Hepatocyte (in vitro differentiated cells): ENCODE measurements at places on chromosomes 6 and 20. TPM values are rescaled to one million over a fixed set of nuclear protein-coding genes. Genes with fewer than 3 reads are reported as not detected.

DNA sequence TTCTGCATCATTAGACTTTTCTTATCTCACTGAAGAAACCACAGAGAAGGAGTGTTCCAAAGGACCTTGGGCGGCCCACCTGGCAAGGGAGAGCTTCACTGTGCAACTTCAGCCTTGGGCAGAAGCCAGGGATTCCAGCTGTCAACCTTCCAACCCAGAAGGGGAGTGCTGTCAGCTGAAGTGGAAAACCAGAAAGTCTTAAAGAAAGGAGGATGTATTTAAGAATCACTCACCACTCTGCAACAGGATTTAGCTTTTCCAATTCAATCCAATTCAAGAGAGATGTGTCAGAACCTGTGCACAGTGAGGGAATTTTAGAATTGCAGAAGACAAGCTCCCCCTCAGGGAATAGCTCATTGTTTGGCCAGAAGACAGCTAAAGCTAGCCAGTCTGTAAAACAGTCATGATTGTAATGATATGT lies 553.7 kb downstream of the CD83 start:
- no peak for DNase-seq

DNA sequence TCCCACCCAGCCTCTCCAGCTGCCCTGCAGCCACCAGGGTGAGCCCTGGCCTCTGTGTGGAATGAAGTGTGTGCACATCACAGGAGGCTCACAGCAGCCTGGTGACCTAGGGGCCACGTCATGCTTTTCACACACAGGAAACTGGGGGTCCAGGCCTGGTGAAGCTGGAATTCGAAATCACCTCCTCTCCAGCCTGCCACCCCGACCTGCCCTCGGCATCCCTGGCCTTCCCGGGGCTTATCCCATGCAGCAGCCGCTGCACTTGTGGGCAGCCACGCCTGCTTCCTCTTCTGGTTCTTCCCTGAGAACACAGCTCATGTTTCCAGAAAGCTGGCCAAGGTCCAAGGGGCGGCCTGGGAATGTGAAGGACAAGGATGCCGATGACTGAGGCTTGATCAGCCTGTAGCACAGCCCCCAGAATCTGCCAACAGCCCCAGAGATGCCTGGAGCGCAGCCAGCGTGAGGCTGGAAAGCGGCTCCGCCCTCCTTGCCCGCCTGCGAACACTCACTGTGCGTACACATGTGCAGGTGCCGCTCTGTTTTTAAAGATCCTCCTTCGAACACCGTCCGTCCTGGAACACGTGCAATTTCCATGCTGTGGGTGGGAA lies 4.2 kb upstream of the NTSR1 start:
- DNase-seq = peak; percentile 87

DNA sequence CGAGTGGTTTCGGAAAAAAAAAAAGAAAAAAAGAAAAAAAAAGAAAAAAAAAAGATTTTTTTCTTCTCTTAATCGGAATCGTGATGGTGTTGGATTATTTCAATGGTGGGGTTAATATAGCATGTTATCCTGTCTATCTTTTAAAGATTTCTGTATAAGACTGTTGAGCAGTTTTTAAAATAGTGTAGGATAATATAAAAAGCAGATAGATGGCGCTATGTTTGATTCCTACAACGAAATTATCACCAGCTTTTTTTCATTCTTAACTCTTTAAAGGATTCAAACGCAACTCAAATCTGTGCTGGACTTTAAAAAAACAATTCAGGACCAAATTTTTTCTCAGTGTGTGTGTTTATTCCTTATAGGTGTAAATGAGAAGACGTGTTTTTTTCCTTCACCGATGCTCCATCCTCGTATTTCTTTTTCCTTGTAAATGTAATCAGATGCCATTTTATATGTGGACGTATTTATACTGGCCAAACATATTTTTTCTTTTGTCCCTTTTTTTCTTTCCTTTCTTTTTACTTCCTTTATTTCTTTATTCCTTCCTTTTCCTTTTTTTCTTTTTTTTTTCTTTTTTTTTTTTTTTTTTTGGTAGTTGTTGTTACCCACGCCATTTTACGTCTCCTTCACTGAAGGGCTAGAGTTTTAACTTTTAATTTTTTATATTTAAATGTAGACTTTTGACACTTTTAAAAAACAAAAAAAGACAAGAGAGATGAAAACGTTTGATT lies 3.6 kb downstream of the SOX4 start:
- peak; percentile 57 for DNase-seq

GRCh38 chr6:84771756-84772356 lies 7.5 kb upstream of the TBX18 start:
- DNase-seq = no peak

DNA sequence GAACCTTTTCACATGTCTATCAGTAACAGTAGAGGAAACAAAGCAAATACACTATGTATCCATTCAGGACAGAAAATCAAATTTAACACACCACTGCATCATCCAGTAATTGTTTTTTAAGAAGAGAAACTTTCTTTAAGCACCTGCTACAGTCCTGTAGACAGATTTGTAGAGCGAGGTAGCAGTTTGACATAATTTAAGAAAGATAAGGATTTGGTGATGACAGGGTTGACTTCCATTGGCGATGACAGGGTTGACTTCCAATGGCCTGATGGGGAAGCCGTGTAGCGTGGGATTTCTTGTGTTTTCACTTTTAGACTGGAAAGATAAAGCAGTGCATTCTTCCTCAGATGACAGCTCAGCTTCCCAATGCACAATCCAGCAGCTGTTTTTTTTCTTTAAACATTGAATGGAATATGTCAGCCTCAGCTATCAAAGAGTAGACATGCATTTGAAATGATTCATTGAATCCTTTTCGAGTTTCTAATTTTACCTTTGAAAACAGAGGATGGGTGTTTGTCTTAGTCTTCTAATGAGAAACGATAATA lies 68.5 kb downstream of the ECT2L start:
- no peak for DNase-seq

- DNase-seq = no peak
Measured at GRCh38 chr20:47778398-47779354, 6.6 kb downstream of the SULF2 start.

DNA sequence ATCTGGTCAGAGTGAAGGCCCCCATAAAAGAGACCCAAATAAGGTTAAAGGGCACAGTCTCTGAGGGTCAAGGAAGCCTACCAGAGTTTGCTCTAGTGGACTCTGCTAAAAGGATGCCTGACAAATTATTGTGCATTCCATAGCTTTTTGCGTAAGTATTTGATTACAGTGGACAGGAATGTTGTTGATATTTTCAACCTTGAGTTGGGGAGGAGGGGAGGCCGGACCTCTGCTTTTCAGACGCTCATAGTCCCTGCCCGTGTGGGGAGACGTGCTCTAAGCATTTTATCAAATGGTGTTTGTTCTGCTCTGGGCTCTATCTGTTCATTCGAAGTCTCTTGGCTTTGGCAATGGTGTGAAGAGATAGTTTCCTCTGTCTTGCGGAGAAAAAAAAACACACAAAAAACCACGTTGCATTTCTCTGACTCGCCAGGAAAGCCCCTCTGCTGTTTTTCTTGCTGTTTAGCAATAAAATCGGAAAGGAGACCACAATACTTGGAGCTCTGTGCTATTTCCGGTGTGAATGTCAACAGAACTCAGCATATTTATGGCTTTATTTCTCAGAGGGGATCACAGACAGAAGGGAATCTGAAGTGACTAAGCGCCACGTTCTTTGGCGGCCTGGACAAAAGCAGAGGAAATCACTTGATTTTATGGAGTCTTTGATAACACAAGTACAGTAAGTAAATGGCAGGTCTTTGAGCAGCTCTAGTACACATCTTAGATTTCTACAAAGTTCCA lies 159.8 kb downstream of the ZFP64 start:
- DNase-seq = peak; percentile 68

DNA sequence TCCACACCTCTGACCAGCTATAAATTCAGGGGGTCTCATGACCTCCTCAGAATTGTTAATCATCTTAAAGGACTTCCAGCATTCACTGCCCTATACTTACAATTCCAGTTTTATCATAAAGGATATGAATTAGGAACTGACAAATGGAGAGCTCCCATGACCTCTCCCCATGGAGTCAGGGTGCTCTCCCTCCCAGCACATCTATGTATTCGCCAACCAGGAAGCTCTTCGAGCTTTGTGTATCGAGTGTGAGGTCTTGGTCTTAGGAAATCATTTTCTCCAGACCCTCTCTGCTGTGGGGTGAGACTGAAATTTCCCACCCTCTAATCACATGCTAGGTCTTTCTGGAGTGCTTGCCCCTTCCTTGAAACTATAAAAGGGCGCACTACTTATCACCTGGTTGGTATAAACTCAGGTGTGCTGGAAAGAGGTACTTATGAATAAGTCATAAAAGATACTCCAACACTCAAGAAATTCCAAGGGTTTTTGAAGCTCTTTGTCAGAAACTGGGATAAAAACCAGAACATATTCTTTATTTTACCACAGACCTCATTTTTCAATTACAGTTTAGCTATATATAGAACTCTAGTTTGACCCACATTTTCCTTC lies 238.4 kb upstream of the OPRM1 start:
- no peak for DNase-seq

- no peak for DNase-seq
Measured at GRCh38 chr20:40692240-40693011, 3.4 kb upstream of the MAFB start.

DNA sequence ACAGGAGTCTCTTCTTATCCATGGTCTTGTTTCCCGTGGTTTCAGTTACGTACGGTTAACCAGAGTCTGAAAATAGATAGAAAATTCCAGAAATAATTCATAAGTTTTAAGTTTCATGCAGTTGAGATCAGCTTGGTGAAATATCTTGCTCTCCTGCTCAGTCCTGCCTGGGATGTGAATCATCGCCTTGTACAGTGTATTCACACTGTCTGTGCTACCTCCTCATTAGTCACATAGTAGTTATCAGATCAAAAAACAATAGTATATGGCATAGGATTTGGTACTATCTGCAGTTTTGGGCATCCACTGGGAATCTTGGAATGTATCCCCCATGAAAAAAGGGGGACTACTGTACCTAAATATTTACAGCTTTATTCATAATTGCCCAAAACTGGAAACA lies 22.7 kb upstream of the MOCS1 start:
- DNase-seq = no peak

ZKSCAN3 gene
- 6.8 and 7.1 TPM in 2 replicates for total RNA-seq

DNA sequence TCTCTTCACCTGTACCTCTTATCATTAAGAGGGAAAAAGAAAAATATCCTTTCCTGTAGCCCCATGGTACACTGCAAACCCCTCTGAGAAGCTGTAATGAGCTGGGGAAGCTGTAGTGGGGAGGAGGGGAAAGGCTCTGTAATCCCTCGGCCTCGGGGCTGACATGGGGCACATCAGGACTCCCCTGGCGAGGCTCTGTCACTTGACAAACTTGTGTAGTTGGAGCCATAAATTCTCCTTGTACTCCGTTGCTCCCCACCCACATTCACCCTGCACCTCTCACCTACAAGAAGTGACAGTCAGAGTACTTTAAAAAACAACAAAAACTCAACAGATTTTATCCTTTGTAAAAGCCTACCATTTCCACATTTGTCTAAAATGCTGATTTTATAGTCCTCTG lies 475.7 kb upstream of the AGPAT4 start:
- no peak for DNase-seq

- DNase-seq = peak; percentile 32
Measured at GRCh38 chr20:33474097-33474873, 15.6 kb upstream of the CBFA2T2 start.

GRCh38 chr6:74409447-74409846 lies 713.4 kb downstream of the CD109 start:
- peak; percentile 57 for DNase-seq

GRCh38 chr6:38185752-38186151 lies 366.2 kb downstream of the ZFAND3 start:
- DNase-seq = no peak

PPP1R16B gene
- total RNA-seq = 0.33 and 0.40 TPM in 2 replicates

DNA sequence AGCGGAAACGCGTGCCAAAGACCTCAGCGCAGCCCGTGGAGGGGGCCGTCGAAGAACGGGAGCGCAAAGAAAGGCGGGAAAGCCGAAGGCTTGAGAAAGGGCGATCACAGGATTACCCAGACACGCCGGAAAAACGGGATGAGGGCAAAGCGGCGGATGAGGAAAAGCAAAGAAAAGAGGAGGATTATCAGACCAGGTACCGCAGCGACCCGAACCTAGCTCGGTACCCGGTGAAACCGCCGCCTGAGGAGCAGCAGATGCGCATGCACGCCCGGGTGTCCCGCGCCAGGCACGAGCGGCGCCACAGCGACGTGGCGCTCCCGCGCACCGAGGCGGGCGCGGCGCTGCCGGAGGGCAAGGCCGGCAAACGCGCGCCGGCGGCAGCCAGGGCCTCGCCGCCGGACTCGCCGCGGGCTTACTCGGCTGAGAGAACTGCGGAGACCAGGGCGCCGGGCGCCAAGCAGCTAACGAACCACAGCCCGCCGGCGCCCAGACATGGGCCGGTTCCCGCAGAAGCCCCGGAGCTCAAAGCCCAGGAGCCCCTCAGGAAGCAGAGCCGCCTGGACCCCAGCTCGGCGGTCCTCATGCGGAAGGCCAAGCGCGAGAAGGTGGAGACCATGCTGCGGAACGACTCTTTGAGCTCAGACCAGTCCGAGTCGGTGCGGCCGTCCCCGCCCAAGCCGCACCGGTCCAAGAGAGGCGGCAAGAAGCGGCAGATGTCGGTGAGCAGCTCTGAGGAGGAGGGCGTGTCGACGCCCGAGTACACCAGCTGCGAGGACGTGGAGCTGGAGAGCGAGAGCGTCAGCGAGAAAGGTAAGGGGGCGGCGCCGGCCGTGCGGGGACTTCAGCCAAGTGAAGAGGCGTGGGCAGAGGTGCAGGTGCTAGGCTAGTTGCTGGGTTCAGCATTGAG lies 296.2 kb downstream of the RIMS1 start:
- peak; percentile 83 for DNase-seq

- peak; percentile 47 for DNase-seq
Measured at GRCh38 chr20:10250902-10251301, 32.3 kb downstream of the SNAP25 start.

- DNase-seq = no peak
Measured at GRCh38 chr6:37559501-37559900, 59.8 kb upstream of the CCDC167 start.

DNA sequence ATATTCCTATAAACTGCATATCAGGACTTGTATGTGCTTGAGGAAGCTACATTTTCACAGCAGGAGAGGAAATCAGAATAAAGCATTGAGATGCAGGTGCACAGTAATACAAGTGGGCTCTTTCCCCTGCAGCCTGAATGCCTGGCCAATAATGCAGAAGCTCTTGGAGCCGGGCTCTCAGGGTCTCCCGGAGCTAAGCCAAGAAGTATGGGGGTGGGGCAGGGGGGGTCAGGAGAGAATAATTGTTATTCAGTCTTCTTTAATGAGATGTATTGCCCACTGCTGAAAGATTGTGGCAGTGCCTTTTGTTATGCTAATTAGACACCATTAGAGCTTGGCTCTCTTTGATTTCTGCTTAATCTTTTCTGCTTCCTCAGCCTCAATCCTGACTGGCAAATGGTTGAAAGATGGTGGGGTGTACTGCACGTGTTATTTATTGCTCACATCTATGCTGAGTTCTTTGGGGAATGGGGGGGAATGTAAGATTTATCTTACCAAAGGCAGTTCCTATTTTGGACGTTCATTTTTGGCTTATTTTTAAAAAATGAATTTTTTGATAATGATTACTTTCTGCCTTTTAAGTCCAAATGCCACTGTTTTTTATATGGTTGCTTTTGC lies 407.6 kb upstream of the SOX4 start:
- DNase-seq = no peak

SAPCD1 gene
- total RNA-seq = 1.4 and 4.1 TPM in 2 replicates
